ENCODE measurements at places on chromosomes 16 and 17.

DNA sequence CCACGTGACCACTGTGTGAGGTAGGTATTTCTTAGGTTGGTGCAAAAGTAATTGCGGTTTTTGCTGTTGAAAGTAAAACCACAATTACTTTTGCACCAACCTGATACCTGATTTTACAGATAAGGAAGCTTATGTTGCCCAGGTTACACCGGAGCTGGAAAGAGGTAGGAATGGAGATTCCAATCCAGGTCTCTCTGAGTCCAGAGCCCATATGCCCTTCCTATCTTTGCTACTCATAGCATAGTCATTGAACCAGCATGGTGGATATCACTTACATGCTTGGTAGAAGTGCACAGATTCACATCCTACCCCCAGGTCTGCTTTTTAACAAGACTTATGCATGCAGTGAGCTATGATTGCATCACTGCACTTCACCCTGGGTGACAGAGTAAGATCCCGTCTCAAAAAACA is 61.8 kb downstream of the ARSG start:
- DNase-seq = no peak

GRCh38 chr16:23668225-23668624 is 10.5 kb upstream of the PLK1 start:
- DNase-seq = no peak

DNA sequence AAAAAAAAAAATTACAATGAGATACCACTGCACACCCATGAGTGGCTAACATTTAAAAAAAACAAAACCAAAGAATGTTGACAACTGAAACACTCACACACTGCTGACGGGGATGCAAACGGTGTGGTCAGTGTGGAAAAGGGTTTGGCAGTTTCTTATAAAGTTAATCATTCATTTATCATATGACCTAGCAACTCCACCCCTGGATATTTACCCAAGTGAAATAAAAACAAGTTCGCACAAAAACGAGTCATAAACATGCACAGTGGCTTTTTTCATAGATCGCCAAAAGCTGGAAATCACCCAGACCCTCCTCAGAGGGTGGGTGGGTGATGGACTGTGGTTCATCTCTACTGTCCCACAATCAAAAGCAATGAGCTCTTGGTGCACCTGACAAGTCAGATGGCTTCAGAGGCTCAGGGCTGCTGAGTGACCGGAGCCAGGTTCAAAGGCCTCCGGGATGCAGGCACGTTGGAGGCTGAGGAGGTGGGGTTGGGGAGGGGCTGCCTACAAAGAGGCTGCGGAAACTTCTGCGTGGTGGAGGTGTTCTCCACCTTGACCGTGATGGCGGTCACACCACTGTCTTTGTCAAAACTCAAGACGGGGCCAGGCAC is 14.2 kb downstream of the RAB40B start:
- no peak for DNase-seq

GRCh38 chr16:71460236-71460635 is 1.8 kb downstream of the ZNF23 start:
- DNase-seq = no peak

Measured in GDM1 (cell line).